ENCODE measurements at places on chromosomes 16 and 17.

DNA sequence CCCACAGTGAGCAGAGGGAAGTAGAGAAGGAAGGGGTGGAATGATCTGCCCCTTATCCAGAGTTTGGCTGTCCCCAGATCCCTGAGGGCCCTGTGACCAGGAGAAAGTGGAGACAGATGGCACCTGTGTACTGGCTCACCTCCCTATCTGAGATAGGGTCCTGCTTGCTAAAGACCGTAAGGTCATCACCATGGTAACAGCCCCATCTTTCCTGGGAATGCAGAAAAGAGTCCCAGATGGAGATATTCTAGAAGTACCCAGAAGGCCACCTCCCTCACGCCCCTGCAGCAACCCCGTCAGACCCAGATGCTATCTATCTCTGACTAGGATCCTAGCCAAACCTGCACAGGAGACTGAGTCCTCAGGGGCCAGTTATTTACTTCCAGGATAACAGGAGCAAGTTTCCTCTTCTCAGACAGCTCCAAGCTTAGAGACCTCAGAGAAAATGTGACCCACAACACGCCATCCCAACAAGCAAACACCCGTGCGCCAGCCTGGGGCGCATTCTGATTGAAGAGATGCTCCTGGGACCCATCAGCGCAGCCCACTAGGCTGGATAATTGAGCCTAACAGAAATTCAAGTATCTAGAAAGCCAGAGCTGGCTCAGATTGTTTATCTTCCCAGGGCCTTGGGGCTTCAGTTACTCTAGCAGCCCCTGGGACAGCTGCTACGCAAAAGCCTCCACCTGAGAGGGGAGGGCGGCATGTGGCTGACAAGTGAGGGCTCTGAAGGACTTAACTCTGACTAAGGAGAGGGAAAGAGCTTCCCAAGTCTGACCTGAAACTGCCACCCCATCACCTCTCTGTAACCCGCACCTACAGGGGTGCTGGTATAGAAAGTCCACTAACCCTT is 1.9 kb downstream of the ORMDL3 start:
- peaks cover 14% of the 10 kb centered on the region for H3K36me3 ChIP-seq
- H3K4me3 ChIP-seq: peak overlapping the region; percentile 82
- peak overlapping the region; percentile 84 for H3K27ac ChIP-seq
- no peaks in the 10 kb centered on the region for H3K27me3 ChIP-seq
- no peak for DNase-seq
- H3K4me1 ChIP-seq: peaks cover 43% of the 10 kb centered on the region

DNA sequence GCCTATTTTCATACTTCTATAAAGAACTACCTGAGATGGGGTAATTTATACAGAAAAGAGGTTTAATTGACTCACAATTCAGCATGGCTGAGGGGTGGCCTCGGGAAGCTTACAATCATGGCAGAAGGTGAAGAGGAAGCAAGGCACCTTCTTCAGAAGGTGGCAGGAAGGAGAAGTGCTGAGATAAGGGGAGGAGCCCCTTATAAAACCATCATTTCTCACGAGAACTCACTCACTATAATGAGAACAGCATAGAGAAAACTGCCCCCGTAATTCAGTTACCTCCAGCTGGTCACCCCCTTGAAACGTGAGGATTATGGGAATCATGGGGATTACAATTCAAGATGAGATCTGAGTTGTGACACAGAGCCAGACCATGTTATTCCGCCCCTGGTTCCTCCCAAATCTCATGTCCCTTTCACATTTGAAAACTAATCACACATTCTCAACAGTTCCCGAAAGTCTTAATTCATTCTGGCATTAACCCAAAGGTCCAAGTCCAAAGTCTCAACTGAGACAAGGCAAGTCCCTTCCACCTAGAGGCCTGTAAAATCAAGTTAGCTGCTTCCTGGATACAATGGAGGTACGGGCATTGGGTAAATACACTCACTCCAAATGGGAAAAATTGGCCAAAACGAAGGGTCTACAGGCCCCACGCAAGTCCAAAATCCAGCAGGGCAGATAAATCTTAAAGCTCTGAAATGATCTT is 237.7 kb downstream of the CDH13 start:
- no peaks in the 10 kb centered on the region for H3K4me1 ChIP-seq
- H3K4me3 ChIP-seq: no peak overlapping the region
- H3K27ac ChIP-seq: no peak overlapping the region

GRCh38 chr17:20852990-20853370 is 189.8 kb downstream of the USP22 start:
- peak overlapping the region; percentile 88 for H3K4me3 ChIP-seq
- peaks cover 10% of the 10 kb centered on the region for H3K27me3 ChIP-seq
- DNase-seq: no peak
- H3K36me3 ChIP-seq: no peaks in the 10 kb centered on the region
- H3K27ac ChIP-seq: peak overlapping the region; percentile 91
- H3K4me1 ChIP-seq: peaks cover 18% of the 10 kb centered on the region

- H3K4me1 ChIP-seq: peaks cover 4% of the 10 kb centered on the region
- DNase-seq: no peak
- H3K36me3 ChIP-seq: peaks cover 16% of the 10 kb centered on the region
- H3K4me3 ChIP-seq: no peak overlapping the region
- no peak overlapping the region for H3K27ac ChIP-seq
These were observed 12.8 kb downstream of the CTRB1 start for GRCh38 chr16:75231570-75231969.

DNA sequence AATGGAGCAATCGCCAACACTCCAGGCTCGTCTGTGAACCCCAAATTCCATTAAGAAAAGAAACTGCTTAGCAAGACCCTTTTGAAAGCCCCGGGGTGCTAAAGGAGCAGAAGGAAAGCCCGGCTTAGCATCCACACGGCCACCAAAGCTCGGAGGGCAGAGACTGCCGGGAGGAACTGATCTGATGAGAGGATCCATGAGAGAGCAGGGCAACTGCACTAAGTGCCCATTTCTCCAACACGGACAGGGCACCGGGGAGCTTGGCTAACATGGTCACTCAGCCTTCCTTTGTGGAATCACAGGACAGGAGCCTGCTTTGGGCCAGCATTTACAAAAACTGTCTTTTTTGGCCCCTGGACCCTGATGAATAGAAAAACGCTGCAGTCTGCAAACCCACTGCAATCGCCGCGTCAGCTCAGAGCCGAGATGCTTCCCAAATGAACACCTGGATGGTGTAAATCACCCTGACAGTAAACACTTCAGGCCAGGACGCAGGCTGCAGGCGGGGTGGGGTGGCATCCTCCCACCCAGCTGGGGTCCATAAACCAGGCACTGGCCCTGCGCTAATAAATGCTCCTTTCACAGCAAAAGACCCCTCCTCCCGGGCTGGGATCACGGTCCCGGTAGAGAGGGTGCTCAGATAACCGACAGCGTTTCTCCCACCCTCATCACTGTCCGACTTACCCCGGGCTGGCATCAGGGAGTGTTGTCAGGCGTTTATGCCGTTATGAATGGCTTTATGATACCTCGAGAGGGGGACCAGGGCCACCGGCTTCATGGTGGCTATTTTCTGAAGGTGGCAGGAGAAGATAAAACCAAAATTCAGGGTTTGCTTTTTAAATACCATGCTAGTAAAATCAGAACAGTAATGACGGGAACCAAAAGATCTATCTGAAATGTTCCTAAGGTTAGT is 299.5 kb downstream of the IRF8 start:
- H3K36me3 ChIP-seq: no peaks in the 10 kb centered on the region
- H3K27me3 ChIP-seq: peaks cover 27% of the 10 kb centered on the region
- H3K4me1 ChIP-seq: peaks cover 43% of the 10 kb centered on the region
- no peak overlapping the region for H3K27ac ChIP-seq
- no peak overlapping the region for H3K4me3 ChIP-seq
- DNase-seq: no peak

DNA sequence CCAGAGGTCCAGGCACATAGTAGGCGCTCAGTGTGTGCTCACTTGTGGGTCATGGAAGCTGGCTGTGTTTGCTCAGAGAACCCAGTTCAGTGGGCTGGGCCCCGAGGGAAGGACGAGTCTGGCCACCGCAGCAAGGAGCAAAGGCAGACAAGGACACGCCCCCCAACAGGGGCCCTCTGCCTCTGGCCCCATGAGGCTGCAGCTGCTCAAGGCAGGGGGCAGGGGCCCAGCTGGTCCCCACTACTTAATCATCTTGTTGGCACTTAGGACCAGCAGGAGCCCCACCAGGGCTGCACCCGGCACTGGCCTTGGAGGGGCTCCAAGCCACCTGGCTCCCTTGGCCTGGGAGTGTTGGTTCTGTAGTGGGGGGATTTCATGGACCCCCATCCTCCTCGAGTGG is 16.1 kb downstream of the KCNJ12 start:
- DNase-seq: no peak
- H3K4me1 ChIP-seq: peaks cover 11% of the 10 kb centered on the region
- peaks cover 24% of the 10 kb centered on the region for H3K27me3 ChIP-seq

DNA sequence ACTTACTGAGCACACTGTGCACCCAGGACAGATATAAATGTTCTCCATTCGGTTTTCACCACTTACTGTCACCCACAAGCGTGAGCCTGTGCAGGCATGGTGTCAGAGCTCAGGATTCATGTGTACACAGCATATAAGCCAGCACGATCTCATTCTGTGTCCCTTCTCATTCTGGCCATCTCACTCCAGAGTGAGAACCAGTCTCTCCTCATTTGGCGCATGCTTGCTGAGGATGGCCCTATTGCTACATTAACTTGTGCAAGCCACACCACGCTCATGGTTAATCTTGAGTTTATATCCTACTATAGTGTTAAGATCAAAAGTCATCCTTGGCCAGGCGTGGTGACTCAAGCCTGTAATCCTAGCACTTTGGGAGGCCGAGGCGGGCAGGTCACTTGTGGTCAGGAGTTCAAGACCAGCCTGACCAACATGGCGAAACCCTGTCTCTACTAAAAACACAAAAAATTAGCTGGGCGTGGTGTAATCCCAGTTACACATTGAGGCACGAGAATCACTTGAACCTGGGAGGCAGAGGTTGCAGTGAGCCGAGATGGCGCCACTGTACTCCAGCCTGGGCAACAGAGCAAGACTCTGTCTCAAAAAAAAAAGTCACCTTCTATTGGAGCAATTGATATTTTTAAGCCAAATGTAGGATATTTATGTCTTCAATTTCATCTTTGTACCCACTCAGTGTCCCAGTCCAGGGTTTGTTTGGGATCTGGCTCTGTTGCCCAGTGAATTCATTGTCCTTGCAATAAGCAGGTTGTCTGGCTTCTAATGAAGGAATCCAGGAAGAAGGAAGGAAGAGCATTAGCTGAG is 20.9 kb downstream of the SOCS1 start:
- H3K4me3 ChIP-seq: no peak overlapping the region
- H3K27me3 ChIP-seq: no peaks in the 10 kb centered on the region
- H3K36me3 ChIP-seq: no peaks in the 10 kb centered on the region
- no peaks in the 10 kb centered on the region for H3K4me1 ChIP-seq
- no peak overlapping the region for H3K27ac ChIP-seq
- DNase-seq: no peak

GRCh38 chr17:6328279-6328678 is 106.6 kb downstream of the AIPL1 start:
- no peak overlapping the region for H3K27ac ChIP-seq
- H3K4me3 ChIP-seq: no peak overlapping the region
- no peaks in the 10 kb centered on the region for H3K36me3 ChIP-seq
- peaks cover 45% of the 10 kb centered on the region for H3K27me3 ChIP-seq

DNA sequence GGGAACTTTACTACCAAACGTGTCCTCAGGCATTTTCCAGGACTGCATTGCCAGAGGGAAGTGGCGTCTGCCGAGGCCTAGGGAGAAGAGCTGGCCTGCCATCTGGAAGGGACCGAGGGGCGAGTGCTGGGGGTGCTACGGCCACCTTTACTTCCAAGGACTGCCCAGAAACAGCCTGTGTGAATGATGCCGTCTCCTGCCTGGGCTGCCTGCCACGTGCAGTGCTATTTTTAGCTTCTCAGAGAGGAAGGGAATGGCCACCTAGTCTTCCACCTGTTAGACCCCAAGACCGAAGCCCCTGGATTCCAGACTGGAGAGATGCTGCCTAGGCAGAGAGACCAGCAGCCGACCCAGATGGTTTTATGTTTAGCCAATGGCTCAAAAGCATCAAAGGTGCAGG is 57.2 kb downstream of the VAC14 start:
- H3K4me3 ChIP-seq: no peak overlapping the region
- no peak for DNase-seq
- H3K36me3 ChIP-seq: peaks cover 18% of the 10 kb centered on the region

GRCh38 chr16:66548068-66548467 is 1.9 kb downstream of the TK2 start:
- peaks cover 16% of the 10 kb centered on the region for H3K36me3 ChIP-seq
- peaks cover 1% of the 10 kb centered on the region for H3K27me3 ChIP-seq
- peak overlapping the region; percentile 89 for H3K27ac ChIP-seq
- H3K4me3 ChIP-seq: peak overlapping the region; percentile 75
- H3K4me1 ChIP-seq: peaks cover 37% of the 10 kb centered on the region
- DNase-seq: no peak

DNA sequence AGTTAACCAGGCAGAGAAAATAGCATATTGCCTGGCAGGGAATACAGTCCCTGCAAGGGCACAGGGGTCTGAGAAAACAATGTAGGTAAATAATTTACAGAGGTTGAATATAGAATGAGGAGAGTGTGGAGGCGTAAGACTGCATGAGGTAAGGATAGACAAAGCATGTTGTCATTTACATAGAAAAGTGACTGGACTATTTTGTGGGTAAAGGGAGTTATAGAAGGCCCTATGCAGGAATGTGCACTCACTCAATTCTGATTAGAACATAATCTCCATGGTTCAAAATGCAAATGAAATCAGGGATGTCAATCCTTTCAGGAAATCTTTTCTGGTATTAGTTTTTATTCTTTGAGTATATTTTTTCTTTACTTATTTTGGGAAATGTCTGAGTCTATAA is 285.7 kb upstream of the SALL1 start:
- DNase-seq: no peak
- no peak overlapping the region for H3K4me3 ChIP-seq
- H3K27ac ChIP-seq: no peak overlapping the region
- H3K36me3 ChIP-seq: no peaks in the 10 kb centered on the region
- peaks cover 55% of the 10 kb centered on the region for H3K27me3 ChIP-seq

DNA sequence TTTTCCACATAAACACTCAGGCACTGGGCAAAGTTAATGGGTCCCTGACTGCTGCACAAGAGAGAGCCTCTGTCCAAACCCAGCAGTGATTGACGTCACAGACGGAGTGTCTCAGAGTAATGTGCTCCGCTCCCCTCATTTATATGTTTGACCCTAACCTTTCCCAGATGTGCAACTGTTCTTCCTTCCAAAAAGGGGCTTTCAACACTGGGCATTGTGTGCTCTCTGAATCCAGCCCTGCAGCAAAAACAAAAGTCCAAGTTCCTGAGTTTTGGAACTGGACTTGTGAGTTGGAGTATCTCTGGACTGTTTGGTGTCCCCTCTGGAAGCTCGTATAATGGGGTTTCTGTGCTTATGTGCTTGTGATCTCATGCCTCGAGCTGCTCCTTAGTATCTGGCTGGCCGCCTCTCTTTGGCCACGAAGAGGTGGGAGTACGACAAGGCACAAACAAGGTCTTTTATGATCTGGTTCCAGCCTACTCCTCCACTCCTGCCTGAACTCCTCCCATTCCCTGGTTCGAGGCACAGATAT is 76.4 kb upstream of the SMIM36 start:
- H3K4me1 ChIP-seq: peaks cover 27% of the 10 kb centered on the region
- no peaks in the 10 kb centered on the region for H3K36me3 ChIP-seq
- no peaks in the 10 kb centered on the region for H3K27me3 ChIP-seq
- H3K4me3 ChIP-seq: no peak overlapping the region
- H3K27ac ChIP-seq: peak overlapping the region; percentile 74
- no peak for DNase-seq

- no peak for DNase-seq
- H3K27ac ChIP-seq: no peak overlapping the region
- no peaks in the 10 kb centered on the region for H3K36me3 ChIP-seq
These were observed 299.6 kb downstream of the MAP2K4 start for GRCh38 chr17:12320286-12320685.

GRCh38 chr17:50922107-50922506 is 56.0 kb upstream of the TOB1 start:
- no peak overlapping the region for H3K4me3 ChIP-seq
- H3K27ac ChIP-seq: no peak overlapping the region
- DNase-seq: no peak
- peaks cover 22% of the 10 kb centered on the region for H3K4me1 ChIP-seq
- no peaks in the 10 kb centered on the region for H3K27me3 ChIP-seq

All from mesothelial cell of epicardium (in vitro differentiated cells).